ENCODE measurements at places on chromosomes 5 and 9.

GRCh38 chr5:666816-667498, 26.2 kb downstream of the TPPP start:
- DNase-seq, result no peak

- DNase-seq, result no peak
Measured at GRCh38 chr9:137728444-137729311, 109.9 kb downstream of the EHMT1 start.

GRCh38 chr5:145429170-145429569, 406.0 kb downstream of the PRELID2 start:
- no peak for DNase-seq

- DNase-seq, result no peak
Measured at GRCh38 chr9:115391168-115391825, 273.3 kb upstream of the TNC start.

- DNase-seq, result peak; percentile 43
Measured at GRCh38 chr9:126668058-126668457, 54.3 kb downstream of the LMX1B start.

GRCh38 chr9:127915325-127915752, 1.5 kb downstream of the ST6GALNAC4 start:
- DNase-seq, result peak; percentile 99

DNA sequence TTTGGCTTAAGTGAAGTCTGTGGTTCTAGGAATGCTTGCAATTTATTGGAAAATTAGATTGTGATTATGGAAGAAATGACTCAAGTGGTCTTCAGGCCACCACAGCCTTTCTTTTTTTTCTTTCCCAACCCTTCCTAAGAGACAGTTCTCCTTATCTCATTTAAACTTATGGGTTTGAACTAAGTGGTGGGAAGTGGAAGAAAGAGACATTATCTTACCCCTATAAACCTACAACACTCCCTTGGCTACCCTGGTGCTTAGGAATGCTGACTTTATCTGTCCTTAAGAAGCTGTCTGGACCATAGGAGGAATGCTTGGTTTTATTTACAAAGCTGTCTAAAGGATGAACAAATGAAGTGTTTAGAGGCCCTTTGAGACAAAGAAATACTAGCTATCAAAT, 5.1 kb upstream of the ERAP1 start:
- DNase-seq, result no peak

GRCh38 chr5:81630684-81631083, 120.2 kb downstream of the SSBP2 start:
- DNase-seq, result no peak

- no peak for DNase-seq
Measured at GRCh38 chr5:39016587-39017275, 57.5 kb downstream of the RICTOR start.

- DNase-seq, result no peak
Measured at GRCh38 chr5:173753307-173754168, 134.6 kb upstream of the CPEB4 start.

- no peak for DNase-seq
Measured at GRCh38 chr5:75758116-75758515, 40.9 kb upstream of the POC5 start.

- DNase-seq, result no peak
Measured at GRCh38 chr9:76162086-76162730, 232.0 kb downstream of the RFK start.

DNA sequence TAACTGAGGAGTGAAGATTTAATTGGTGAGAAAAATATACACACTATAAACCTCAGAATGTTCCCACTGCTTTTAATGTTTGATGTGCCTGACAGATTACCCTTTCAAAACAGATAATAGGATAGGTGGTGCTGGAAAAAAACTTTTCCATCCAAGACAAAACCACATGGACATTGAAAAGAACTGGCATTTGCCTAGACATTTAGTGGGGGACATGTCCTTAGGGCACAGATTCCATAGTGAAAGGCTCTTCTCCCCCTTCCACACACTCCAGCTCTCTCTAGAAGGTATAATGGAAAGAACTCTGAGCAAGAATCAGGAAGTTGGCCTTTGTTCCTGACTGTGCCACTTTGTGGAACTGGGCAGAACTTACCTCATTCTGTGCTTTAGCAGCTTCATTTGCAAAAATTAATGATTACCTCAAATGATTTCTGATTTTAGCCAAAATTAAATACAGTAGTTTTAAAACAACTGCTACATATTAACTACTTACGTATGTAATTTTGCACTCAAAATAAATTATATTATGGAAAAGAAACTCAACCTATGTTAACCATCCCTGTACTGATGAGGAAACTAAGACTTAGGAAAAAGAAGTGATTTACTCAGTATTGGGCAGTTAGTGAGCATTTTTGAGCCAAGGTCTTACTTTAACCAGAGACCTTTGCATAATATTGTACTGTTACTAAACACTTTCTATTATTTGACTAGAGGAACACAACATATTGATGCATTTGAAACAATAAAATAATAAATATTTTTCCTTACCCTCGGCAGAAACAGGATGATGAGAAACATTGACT, 43.3 kb downstream of the TMC1 start:
- no peak for DNase-seq

- DNase-seq, result peak; percentile 64
Measured at GRCh38 chr9:36584620-36585460, 12.1 kb downstream of the MELK start.

GRCh38 chr9:126592461-126592860, 21.3 kb upstream of the LMX1B start:
- DNase-seq, result no peak

DNA sequence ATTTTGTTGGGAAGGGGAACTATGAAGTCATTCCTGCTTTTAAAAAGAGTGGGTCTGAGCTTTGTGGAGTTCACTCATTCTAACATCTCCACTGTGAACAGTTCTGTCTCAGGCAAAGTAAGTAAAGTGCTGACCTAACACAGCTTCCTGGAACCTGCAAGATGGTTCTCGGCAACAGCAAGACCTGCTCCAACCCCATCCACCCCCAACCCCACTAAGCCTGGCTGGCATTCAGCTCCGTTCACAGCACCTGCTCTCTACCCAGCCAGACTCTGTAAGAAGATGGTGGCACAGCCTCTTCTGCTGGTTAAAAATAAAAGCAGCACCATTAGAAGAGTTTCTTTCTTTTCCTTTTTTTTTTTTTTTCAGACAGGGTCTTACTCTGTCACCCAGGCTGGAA, 42.0 kb downstream of the EPB41L4B start:
- no peak for DNase-seq

DNA sequence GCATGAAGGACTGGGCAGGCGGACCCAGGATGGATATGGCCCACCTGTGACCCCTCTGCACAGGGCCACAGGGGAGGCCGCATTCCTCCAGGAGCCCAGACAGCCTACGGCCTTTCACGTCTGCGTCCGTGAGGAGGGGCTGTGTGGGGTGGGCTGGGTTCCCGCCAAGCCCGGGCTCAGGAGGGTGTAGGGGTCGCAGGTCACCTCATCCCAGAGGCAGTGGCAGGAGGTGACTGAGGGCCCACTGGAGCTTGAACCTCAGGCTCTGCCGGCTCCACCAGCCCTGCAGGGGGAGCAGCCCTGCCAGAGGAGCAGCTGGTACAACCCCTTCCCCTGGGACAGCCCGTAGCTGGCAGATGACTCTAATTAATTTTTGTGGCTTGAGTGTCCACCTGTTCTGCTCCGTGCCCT, 40.7 kb upstream of the CACNA1B start:
- no peak for DNase-seq

- DNase-seq, result no peak
Measured at GRCh38 chr5:766666-767431, 17.7 kb downstream of the ZDHHC11B start.

DNA sequence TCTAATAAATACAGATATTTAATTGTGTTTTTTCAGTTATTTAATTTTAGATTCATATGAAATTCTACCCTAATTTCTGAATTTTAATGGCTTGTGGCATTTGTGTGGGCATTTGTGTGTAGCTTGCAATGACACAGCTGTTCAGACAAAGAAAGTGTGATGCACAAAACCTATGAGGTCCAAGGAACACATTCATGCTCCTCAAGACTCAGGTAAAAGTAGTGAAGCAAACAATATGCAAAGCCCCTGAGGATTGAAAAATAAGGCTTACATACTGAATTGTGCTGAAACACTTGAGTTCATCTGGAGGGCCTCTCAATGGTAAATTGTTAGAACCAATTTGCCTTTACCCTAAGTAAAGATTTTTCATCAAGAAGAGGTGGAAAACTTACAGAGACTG, 28.1 kb downstream of the IL7R start:
- no peak for DNase-seq

- DNase-seq, result no peak
Measured at GRCh38 chr5:19555436-19555835, 432.6 kb downstream of the CDH18 start.

DNA sequence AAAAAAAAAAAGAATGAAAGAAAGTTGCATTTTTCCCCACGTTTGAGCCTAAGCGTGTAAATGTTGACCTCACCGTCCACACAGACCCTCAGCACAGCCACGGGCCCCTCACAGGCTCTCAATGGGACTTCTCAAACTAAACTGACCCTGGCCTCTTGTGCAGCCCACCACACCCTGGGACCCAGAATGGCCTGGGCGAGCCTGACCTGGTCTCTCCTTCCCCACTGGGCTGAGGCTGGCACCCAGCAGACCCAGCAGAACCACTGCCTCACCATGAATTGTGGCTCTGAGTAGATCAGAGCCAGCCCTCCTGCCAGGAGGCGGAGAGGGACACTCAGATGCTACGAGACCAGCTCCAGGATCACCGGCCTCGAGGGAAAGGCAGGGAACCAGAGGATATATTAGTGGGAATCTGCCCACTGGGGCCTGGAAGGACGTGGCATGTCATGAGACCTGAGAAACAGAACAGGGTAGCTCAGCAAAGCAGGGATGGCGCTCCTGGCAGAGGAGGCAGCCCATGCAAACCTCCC, 124.4 kb downstream of the ZNF354C start:
- DNase-seq, result no peak

DNA sequence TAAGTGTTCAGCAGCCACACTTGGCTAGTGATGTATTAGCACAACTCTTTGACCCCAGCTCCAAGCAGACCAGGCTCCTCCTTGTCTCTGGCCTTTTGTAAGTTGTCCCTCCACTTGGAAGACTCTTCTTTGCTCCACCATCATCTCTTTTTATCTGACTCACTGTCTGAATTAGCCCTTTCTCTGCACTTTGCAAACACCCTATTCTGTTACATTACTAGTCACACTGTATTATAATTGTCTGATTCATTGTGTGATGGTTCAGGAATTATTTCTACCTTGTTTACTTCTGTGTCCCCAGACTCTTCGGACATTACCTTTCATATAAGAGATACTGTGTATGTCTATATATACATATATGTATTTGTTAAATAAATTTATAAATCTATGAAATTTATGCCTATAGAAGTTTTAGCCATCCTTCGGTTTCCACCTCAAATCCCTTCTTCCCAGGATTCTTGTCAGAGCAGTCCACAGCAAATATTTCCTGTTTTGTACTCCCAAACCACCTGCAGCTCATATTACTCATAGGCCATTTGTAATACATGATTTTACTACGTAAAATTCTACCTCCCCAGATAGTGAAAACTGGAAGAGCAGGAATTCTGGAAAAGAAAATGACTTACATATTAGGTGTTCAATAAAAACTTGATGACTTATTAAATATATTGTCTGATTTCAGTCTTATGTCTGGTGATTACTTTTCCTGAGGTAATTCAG, 69.0 kb downstream of the MTAP start:
- DNase-seq, result peak; percentile 45

DNA sequence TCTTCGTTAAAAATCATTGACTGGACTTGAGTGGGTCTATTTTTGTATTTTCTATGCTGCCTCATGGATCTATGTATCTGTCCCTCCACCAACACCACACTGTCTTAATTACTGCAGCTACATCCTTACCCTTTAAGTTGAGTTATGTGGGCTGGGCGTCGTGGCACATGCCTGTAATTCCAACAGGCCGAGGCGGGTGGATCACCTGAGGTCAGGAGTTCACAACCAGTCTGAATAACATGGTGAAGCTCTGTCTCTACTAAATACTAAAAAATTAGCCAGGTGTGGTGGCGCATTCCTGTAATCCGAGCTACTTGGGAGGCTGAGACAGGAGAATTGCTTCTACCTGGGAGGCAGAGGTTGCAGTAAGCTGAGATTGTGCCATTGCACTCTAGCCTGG, 48.2 kb downstream of the XRCC4 start:
- DNase-seq, result no peak

DNA sequence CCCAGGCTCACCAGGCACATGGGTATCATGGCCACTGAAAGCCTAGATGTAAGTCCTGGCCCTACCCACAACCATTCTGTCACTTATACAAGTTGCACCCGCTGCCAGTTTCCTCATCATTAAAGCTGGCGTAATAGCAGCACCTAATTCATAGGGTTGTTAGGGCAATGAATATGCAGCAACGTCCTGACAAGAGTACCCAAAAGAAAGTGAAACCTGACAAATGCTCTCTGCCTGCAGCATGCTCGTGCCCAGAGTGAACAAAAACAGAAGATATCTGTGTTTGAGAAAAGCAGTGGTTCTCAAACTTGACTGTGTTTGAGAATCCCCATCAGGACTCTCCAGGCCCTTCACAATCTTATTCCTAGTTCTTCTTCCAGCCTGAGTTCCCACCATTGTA, 632.4 kb downstream of the SEMA5A start:
- no peak for DNase-seq

DNA sequence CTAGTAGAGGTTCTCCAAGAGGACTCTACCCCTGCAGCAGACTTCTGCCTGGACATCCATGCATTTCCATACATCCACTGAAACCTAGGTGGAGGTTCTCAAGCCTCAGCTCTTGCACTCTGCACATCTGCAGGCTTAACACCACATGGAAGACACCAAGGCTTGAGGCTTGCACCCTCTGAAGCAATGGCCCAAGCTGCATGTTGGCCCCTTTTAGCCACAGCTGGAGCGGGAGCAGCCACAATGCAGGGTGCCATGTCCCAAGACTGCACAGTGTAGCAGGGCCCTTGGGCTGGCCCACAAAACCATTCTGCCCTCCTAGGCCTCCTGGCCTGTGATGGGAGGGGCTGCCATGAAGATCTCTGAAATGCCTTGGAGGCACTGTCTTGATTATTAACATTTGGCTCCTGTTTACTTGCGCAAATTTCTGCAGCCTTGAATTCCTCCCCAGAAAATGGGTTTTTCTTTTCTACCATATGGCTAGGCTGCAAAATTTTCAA, 123.2 kb upstream of the VCAN start:
- no peak for DNase-seq

GRCh38 chr5:174359071-174359470, 313.6 kb downstream of the NSG2 start:
- no peak for DNase-seq

DNA sequence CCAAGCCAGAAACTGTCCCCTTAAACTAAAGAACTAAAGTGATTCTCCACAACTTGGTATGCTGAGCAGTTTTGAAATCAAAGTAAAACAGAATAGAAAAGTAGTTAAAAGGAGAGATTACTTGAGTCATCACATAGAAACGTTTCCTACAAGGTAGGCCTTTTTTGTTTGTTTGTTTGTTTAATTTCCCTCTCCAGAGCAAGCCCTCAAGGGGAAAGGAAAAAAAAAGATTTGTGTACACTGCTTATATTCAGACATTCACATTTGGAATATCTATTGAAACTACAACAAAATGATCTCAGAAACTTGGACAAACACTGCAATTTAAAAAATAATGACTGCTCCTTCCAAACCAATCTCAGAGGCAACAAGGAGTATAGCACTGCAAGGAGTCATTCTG, 304.7 kb upstream of the NREP start:
- no peak for DNase-seq

- peak; percentile 73 for DNase-seq
Measured at GRCh38 chr5:36728697-36729543, 122.5 kb downstream of the SLC1A3 start.

GRCh38 chr5:74556631-74557595, 83.6 kb downstream of the ENC1 start:
- DNase-seq, result no peak

- DNase-seq, result no peak
Measured at GRCh38 chr5:112065781-112066180, 308.8 kb upstream of the NREP start.

Data from RKO (cell line).